ENCODE measurements at places on chromosomes 1 and 21. TPM values are rescaled to one million over a fixed set of nuclear protein-coding genes. Genes with fewer than 3 reads are reported as not detected.

GRCh38 chr1:6288665-6289064 lies 27.8 kb upstream of the GPR153 start:
- no peak for DNase-seq

- peak; percentile 76 for DNase-seq
These were observed 211.6 kb downstream of the LMX1A start for GRCh38 chr1:165144757-165145397.

DNA sequence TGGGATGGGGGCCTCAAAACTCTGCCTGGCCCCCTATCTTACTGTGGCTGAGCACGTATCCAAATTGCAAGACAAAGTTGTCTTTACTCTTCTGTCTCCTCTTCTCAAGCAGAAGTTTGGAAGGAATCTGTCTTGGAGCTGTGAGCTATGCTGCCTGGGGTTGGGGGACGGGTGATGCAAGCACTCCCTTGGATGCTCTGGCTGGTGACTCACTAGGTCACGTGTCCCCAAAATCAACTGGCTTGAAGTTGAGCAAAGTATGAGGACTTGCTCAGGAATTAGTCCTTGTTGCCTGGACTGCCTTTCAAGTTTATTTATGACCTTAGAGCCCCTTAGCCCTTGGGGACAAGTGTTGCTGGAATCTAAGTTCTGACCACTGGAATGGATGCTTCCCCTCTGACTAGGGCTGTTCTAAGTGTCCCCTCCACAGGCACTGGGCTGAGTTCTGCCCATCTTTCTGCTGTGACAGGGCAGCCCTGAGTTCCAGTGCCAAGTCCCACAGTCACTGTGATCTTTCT lies 269.5 kb downstream of the HHAT start:
- peak; percentile 61 for DNase-seq

- DNase-seq = no peak
These were observed 175.1 kb downstream of the CAMTA1 start for GRCh38 chr1:6960291-6960811.

GRCh38 chr21:35476621-35477395 lies 427.7 kb upstream of the RUNX1 start:
- no peak for DNase-seq

DNA sequence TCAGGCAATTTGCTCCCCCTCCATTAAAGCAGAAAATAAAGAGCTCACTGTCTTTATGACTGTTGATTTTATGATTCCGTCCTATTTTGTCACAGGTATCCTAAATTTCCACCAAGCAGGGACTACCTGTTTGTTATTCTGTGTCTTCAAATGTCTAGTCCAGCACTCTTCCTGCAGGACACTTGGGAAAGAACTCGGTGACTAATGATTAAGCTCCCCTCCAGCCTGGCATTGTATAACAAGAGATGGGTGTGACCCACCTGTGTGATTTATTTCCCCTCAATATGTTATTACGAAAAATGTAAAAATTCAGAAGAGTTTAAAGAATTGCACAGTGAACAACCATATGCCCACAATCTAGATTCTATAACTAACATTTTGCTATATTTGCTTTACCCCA lies 42.9 kb upstream of the LRRN2 start:
- DNase-seq = no peak

- no peak for DNase-seq
These were observed 1.7 kb downstream of the IGFN1 start for GRCh38 chr1:201192261-201192788.

GRCh38 chr1:65817891-65818290 lies 25.2 kb downstream of the PDE4B start:
- DNase-seq = no peak

DNA sequence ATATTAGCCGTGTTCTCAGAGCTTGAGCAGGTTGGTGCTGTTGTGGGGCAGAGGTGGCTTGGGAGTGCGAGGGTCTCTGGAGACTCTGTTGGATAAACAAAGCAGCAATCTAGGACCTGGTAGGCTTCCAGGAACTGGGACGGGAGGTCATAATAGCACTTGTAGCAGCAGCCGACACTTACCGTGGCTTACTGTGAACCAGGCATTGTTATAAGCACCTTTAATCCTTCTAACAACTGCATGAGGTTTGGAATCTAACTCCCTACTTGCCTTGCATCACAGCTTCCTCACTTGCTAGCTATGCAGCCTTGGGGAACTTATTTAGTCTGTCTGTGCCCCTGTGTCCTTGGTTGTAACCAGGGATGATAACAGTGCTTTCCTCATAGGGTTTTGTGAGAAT lies 94.9 kb downstream of the NAV1 start:
- DNase-seq = no peak

DNA sequence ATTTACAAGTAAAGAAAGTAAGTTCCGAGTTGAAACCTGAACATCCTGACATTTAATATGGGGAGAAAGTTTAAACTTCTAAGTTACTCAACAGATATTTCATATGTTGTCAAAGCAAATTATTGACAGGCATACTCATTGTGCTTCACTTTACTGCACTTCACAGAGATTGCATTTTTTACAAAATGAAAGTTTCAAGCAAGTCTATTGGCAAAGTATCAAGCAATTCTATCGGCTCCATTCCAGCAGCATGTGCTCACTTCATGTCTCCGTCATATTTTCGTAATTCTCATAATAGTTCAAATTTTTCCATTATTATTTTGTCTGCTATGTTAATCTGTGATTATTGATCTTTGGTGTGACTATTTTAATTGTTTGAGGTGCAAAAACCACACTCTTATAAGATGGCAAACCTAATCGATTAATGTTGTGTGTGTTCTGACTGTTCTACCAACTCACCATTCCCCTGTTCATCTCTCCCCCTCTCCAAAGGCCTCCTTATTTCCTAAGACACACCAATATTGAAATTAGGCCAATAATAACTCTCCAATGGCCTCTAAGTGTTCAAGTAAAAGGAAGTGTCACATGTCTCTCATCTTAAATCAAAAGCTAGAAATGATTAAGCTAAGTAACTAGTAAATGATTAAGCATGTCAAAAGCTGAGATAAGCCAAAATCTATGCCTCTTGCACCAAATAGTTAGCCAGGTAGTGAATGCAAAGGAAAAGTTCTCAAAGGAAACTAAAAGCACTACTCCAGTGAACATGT lies 68.2 kb upstream of the BCL9 start:
- no peak for DNase-seq

GRCh38 chr1:97570691-97571090 lies 350.1 kb downstream of the DPYD start:
- no peak for DNase-seq

DNA sequence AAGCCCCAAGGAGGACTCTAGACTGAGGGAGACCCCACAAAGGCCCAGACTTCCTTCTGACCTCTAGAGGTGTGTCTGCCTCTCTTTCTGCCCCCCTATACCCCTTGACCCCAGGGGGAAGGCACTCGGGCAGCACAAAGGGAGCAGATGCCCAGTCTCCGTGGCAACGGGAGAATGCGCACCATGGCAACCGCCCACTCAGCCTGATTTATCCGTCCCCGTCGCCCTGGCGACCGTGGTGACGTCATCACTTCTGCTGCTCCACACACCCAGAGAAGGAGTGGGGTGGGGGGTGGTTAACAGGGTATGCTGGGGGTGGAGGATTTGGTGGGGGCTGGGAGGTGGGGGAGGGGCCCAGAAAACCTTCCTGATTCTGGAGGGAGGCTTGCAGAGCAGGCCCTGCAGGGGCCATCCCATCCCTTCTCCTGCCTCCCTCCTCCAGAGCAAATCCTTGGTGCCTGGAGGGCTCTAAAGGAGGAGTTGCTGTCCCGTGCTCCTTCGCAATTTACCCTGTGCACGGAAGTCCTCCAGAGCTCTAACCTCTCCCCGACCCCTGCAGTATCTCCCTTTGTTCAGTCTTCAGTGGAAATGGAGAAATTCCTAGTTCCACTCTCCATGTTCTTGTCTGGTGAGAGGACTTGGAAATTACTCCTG lies 6.3 kb downstream of the CELF3 start:
- no peak for DNase-seq

DNA sequence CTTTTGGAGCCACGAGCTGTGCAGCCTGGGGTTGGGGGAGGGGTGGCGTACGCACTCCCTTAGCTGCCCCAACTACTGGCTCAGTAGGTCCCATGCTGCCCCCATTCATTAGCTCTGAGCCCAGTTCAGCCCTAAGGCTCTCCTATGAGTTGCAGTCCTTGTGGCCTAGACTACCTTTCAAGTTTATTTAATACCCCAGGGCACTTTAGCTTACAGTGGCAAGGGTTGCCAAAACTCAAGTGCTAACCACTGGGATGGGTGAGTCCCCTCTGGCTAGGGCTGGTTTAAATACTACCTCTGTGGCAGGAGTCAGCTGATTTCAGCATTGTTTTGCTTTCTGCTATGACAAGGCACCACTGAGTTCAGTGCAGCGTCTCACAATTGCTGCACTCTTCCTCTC lies 118.2 kb downstream of the ODF2L start:
- no peak for DNase-seq

- DNase-seq = no peak
These were observed 97.8 kb upstream of the ADGRL2 start for GRCh38 chr1:81702903-81703302.

GRCh38 chr1:63817152-63817667 lies 43.4 kb downstream of the ROR1 start:
- no peak for DNase-seq

GRCh38 chr1:170168265-170168664 lies 22.5 kb downstream of the NTMT2 start:
- no peak for DNase-seq

DNA sequence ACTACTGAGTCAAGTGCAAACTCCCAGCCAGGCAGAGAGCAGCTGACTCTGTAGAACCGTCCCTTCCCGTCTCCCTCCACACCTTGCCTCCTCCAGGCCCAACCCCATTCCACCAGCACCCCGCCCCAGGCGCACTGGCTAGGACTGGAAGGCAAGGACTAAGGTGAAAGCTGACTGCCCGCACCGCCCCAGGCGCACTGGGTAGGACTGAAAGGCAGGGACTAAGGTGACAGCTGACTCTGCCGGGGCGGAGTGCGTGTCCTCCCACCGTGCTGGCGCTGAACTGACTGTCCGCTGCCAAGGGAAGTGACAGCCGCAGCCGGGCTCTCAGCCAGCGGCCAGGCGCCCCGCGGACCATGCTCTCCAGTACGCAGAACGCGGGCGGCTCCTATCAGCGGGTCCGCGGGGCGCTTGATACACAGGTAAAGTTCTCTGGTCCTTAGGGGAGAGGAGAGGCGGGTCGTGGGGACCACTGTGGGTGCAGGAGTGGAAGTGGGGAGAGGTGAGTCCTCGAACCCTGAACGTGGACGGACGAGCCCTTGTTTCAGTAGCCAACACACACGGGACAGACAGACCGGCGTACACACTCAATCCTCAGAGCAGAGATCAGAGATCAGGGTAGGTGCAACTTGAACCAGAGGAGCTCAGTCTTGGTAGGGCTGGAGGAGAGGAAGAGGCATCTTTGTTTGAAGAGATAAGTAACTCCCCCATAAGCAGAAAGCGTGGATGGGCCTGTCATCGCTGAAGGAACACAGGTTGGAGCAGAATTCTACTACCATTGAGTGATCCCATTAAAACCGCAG lies 58.0 kb downstream of the RBM11 start:
- DNase-seq = no peak

DNA sequence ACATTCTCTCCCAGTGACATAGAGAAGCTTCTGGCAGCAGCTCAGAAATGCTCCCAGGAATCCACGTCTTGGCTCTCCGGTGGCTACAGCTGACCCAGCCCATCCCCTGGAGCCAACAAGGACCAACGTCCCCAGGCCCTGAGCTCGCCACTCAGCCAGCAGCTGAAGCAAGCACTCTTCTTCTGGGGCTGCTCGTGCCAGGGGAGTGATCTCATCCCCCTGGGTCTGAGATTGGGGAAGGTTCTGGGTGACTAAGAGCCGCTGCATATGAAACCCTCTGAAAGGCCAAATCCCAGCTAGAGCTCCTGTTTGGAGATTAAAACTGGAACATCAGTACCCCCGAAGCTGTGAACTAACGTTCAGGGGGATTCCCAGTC lies 487.9 kb downstream of the NPHP4 start:
- no peak for DNase-seq

DNA sequence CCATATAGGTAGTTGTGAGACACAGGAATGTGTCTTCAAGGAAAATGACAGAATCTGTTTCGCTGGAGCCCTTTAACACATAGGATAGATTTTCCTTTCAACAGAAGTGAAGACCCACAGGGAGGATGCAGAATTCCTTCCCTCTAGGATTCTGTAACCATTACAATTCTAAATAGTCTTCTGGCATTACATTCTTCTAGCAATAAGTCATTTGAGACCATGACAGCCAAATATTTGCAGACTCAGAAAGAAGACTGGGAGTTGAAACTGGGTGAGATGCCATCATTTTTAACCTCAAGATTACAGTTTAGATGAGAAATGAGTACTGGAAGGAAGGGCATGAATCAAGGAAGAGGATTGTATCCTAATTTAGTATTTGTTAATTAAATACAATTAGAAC lies 61.6 kb downstream of the ZBTB18 start:
- no peak for DNase-seq

GRCh38 chr1:209653915-209654351 lies 1.7 kb upstream of the LAMB3 start:
- peak; percentile 60 for DNase-seq

DNA sequence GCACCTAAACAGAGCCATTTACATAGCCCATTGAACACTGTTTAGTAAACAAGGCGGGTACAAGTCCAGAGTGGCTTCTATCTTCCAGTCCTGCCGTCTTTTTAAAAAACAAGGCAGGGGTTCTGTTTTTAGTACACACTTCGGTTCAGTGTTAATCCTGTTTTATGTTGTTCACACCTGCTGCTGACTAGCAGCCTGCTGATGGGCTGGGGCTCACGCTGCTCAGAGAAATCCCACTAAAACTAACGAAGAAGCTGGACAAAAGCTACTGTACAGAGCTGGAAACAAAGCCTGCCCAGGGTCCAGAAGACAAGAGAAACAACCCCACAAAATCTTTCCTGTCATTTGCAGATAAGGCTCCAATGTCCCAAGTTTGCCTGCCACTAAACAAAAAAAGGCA lies 13.2 kb downstream of the ESRRG start:
- DNase-seq = no peak

GRCh38 chr21:27513016-27513415 lies 546.1 kb upstream of the ADAMTS5 start:
- no peak for DNase-seq

- DNase-seq = no peak
These were observed 23.2 kb upstream of the WDR26 start for GRCh38 chr1:224457782-224458144.

Gene IL20
- total RNA-seq = not detected

Gene EFCAB14
- total RNA-seq = 153 TPM

Gene ADAM15
- 119 TPM for total RNA-seq

Gene RHCE
- total RNA-seq = not detected

Gene KCNJ6
- total RNA-seq = 0.18 TPM

Gene PHLDA3
- total RNA-seq = 4.7 TPM

Gene CLCA4
- 113 TPM for total RNA-seq

Gene LAMB3
- total RNA-seq = 100 TPM

Gene TAS1R3
- 2.8 TPM for total RNA-seq

Measured in Peyer's patch (tissue), 4 donors.